Cardiac septum (tissue), 1 donor: ENCODE measurements at places on chromosomes 1 and 21. TPM values are rescaled to one million over a fixed set of nuclear protein-coding genes. Genes with fewer than 3 reads are reported as not detected.

DNA sequence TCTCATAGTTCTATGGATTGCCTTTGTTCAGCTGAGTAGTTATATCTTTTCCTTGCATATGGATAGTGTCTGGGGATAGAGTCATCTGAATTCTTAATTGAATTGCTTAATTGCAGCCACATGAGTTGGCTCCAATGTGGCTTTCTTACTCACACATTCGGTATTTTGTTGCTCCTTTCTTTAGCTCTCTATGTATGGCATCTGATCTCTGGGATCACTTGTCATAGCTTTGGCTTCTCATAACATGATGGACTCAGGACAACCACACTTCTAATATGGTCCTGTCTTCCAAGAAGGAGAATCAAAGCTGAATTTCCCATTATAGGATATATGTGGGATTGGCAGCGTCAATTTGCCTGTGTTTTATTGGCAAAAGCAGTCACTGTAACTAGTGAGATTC lies 716.2 kb downstream of the NCAM2 start:
- no peak for DNase-seq

GRCh38 chr1:159594625-159595405 lies 7.2 kb downstream of the APCS start:
- no peak for DNase-seq

GRCh38 chr1:77282866-77283539 lies 1.2 kb downstream of the AK5 start:
- DNase-seq: no peak

GRCh38 chr1:53860967-53861411 lies 22.9 kb upstream of the NDC1 start:
- no peak for DNase-seq

GRCh38 chr1:78240755-78241154 lies 195.0 kb downstream of the GIPC2 start:
- no peak for DNase-seq

- DNase-seq: no peak
Measured at GRCh38 chr1:233238884-233239431, 56.6 kb downstream of the PCNX2 start.

DNA sequence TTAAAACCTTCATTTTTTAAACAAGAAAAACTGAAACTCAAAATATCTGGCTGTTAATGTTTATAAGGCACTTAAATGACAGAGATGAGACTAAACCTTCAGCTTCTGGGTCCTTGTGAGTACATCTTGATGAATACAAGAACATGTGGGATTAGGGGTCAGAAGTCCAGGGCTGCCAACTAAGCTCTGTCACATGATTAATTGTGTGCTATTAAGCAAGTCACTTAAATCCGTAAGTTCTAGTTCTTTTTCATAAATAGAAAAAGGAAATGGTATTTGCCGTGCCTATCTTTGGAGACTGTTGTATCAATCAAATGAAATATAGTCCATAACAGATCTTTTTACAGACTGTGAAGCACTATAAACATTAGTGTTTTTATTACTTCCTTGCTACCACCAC lies 43.2 kb upstream of the KCTD3 start:
- DNase-seq: no peak

GRCh38 chr1:52967666-52968065 lies 40.6 kb downstream of the SCP2 start:
- DNase-seq: no peak

DNA sequence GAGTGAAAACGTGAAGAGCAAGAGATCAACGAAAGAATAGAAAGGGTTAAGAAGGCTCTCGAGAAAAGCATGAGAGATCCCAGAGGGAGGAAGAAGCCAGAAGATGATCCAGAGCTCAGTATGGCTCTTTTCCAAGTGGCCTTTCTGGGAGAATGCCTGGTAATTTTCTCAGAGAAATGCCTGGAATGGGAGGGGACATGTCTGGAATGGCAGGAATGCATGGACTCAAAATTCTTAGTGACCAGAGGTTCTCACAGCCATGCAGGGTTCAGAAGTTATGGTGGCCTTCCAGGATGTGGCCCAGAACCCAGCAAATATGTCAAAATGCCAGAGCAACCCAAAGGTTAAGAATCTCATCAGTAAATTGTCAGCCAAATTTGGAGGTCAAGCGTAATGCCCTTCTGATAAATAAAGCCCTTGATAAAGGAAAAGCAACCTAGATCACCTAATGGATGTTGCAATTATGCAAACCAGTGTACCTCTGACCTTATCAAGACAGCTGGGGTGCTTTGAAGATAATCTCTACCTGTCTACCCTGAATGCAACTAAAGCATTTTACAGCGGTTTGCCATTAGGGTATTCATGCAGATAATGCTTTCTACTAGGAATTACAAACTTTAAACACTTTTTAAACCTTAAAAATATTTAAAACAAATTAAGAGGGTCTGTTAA lies 53.1 kb downstream of the NBPF6 start:
- no peak for DNase-seq

The THEM5 gene
- not detected for total RNA-seq

The PTGS2 gene
- 0.81 TPM for total RNA-seq
